ENCODE measurements at places on chromosomes 12 and 14.

DNA sequence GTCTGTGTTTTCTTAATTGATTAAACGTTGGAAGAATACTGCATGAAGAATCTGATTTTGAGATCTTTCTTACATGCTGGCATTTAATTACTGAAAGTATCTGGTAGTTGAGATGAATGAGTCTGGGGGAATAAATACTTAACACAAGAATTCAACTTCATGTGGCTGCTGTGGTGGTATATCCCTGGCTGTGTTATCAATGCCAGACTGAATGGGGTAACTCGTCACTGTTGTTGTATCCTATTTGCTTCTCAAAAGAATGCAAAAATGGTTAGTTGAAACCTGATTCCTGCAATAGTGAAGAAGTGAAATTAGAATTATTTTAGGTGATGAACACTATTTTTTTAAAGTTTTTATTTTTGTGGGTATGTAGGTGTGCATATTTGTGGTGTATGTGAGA lies 72.5 kb downstream of the HMGA2 start:
- no peaks in the 10 kb centered on the region for H3K36me3 ChIP-seq
- H3K27me3 ChIP-seq = no peaks in the 10 kb centered on the region
- H3K27ac ChIP-seq = no peak overlapping the region
- no peak for DNase-seq

GRCh38 chr12:112837629-112838197 lies 46.2 kb downstream of the RPH3A start:
- H3K27me3 ChIP-seq = peaks cover 15% of the 10 kb centered on the region
- DNase-seq = no peak
- H3K27ac ChIP-seq = no peak overlapping the region

DNA sequence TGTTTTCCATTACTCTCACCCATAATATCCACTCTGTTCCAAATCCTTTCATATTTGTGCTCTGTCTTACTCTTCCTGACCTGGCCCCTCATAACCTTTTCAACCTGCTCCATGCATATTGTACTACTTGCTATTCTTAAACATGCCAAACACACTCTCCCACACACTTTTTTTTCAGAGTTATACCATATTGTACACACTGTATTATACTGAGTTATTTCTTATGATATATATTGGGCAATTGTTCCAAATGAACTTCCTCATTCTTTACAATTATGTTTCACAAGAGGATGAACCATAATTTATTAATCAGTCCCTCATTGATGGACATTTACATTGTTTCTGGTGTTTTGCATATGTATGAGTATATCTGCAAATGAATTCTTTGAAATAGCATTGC lies 18.5 kb downstream of the ATL1 start:
- DNase-seq = no peak
- no peaks in the 10 kb centered on the region for H3K27me3 ChIP-seq
- no peak overlapping the region for H3K27ac ChIP-seq
- no peak overlapping the region for H3K4me3 ChIP-seq
- no peaks in the 10 kb centered on the region for H3K4me1 ChIP-seq

DNA sequence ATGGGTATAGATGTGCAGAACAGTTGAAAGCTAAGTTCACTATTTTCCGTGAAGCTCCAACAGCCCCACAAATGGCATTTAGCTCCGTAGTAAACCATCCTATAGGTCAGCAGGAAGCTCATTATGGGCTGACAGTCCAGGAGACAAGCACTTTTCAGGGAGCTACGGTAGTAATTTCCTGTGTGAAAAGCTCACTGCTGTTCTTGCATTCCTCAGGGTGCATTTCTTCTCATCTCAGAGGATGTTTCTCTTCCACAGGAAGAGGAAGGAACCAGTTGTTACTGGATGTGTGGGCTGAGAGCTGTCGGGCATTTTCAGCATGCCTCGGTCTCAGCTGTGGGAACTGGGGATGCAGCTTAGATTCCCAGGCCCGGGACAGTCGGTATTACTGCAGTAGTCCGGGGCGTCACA lies 72.8 kb downstream of the GALNT4 start:
- H3K36me3 ChIP-seq = peaks cover 10% of the 10 kb centered on the region
- no peak overlapping the region for H3K4me3 ChIP-seq
- no peaks in the 10 kb centered on the region for H3K27me3 ChIP-seq
- H3K27ac ChIP-seq = no peak overlapping the region
- no peaks in the 10 kb centered on the region for H3K4me1 ChIP-seq

- no peak overlapping the region for H3K4me3 ChIP-seq
- H3K4me1 ChIP-seq = no peaks in the 10 kb centered on the region
- DNase-seq = no peak
Observed at GRCh38 chr14:32142341-32142740, 59.5 kb upstream of the RNU6-7 start.

GRCh38 chr12:18383203-18383602 lies 121.9 kb downstream of the PIK3C2G start:
- H3K27me3 ChIP-seq = no peaks in the 10 kb centered on the region
- DNase-seq = no peak
- H3K27ac ChIP-seq = no peak overlapping the region
- no peak overlapping the region for H3K4me3 ChIP-seq
- H3K4me1 ChIP-seq = no peaks in the 10 kb centered on the region

DNA sequence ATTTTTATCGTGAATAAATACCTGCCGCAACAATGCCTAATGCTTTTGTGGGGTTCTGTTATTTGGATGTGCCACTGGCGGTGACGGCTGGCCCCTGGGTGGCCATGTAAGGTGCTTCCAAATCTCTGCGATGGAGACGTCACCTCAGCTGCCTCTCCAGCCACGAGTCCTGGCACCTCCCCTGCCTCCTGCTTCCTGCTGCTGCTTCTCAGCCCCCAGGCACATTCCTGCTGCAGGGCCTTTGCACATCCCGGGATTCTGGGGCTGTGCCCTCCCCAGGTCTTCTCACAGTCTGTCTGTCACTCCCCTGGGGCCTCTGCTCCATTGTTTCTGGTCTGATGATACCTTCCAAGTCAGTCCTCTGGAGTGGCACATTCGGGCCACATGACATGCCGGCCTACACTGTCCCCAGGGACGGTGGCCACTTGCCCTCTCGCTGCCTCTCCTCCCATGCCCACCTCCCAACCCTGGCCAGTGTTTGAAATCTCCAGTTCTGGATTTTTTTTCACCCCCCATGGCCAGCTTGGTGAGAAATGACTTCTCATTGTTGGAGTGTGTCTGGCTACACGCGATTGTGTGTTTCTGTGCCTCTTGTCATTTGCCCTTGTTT lies 151.8 kb downstream of the KIF26A start:
- H3K36me3 ChIP-seq = no peaks in the 10 kb centered on the region
- H3K27me3 ChIP-seq = no peaks in the 10 kb centered on the region
- no peak overlapping the region for H3K4me3 ChIP-seq
- H3K27ac ChIP-seq = no peak overlapping the region

DNA sequence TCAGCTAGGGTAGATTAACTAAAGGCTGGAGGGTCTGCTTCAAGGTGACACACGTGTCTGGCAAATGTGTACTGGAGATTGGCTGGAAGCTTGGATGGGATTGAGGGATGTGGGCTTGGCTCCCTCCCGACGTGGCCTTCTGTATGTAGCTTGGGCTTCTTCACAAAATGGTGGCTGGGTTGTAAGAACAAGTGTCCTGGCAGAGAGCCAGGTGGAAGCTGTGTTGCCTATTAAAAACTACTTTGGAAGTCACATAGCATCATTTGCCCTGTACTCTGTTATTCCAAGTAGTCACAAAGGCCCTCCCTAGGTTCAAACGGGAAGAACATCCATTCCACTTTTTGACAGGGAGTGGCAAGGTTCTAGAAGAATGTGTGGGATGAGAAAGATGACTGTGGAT lies 174.1 kb upstream of the PRICKLE1 start:
- no peaks in the 10 kb centered on the region for H3K36me3 ChIP-seq
- H3K4me3 ChIP-seq = no peak overlapping the region
- H3K27me3 ChIP-seq = no peaks in the 10 kb centered on the region
- no peak overlapping the region for H3K27ac ChIP-seq

DNA sequence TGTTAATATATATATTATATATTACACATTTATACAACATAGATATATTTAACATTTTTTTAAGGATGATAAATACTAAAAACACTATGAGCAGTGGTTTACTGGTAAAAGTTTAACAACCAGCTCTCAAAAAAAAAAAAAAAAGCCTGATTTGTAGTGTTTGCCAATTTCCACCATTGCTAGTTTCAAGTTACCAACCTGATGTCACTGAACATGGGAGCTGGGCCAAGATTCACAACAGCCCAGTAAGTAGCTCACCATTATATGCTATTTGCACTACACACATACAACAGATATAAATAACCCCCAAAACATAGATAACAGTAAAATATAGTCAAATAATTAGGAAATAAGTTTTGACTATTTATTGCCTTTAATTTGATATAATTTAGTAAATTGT lies 28.9 kb upstream of the TMX1 start:
- DNase-seq = no peak
- H3K4me1 ChIP-seq = no peaks in the 10 kb centered on the region
- H3K27me3 ChIP-seq = no peaks in the 10 kb centered on the region

- H3K4me3 ChIP-seq = no peak overlapping the region
- H3K4me1 ChIP-seq = peaks cover 8% of the 10 kb centered on the region
- DNase-seq = no peak
- H3K36me3 ChIP-seq = no peaks in the 10 kb centered on the region
- H3K27ac ChIP-seq = no peak overlapping the region
- H3K27me3 ChIP-seq = no peaks in the 10 kb centered on the region
Observed at GRCh38 chr12:124881123-124881522, 17.5 kb upstream of the SCARB1 start.

DNA sequence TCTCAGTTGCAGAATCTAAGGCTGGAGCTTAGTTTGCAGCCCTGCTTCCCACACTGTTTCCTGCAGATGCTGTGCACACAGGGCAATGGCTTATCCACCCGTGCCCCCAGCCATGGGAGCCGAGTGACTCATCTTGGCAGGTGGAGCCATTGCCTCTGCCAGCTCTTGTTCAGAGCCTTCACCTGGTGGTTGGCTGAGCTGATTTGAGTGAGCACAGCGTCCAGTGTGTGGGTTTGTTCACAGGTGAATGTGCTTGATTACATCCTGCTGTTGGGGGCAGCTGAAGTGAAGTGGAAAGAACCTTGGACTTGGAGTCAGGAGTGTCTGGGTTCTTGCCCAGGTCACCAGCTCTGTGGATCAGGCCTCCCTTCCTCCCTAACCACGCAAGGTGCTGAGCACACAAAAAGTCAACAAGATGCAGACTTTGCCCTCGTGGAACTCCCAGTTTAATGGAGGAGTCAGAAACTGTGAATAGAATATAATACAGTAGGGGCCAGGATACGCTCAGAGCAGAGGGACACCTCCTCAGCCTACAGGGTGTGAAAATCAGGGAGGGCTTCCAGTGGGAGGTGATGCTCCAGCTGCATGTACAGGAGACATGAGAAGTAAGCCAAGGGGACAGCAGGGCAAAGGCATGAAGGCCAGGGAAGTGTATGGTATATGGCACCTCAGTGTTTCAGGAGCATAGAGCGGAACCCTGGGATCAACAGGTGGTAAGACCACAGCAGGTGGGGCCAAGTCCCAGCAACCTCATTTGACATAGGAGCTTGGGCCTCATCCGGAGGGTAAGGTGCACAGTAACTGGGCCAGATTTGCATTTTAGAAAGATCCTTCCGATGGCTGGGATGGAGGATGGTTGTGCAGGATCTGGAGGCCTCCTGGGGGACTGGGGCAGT lies 22.8 kb downstream of the JDP2 start:
- H3K27me3 ChIP-seq = no peaks in the 10 kb centered on the region
- H3K36me3 ChIP-seq = no peaks in the 10 kb centered on the region
- DNase-seq = no peak
- no peaks in the 10 kb centered on the region for H3K4me1 ChIP-seq
- H3K27ac ChIP-seq = no peak overlapping the region

DNA sequence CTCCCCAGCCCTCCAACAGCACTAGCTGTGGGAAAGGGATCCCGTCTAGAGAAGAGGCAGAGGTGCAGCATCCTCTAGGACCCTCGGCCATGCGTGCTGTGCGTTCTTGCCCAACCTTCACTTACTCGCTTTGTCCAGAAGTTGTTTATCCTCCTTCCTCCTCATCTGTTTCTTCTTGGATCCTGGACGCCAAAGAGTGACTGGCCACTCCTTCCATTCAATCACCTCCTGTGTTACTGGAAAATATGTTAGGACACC lies 140.5 kb downstream of the ZFP36L1 start:
- no peak for DNase-seq
- no peaks in the 10 kb centered on the region for H3K36me3 ChIP-seq
- no peaks in the 10 kb centered on the region for H3K27me3 ChIP-seq
- peaks cover 8% of the 10 kb centered on the region for H3K4me1 ChIP-seq
- no peak overlapping the region for H3K27ac ChIP-seq

DNA sequence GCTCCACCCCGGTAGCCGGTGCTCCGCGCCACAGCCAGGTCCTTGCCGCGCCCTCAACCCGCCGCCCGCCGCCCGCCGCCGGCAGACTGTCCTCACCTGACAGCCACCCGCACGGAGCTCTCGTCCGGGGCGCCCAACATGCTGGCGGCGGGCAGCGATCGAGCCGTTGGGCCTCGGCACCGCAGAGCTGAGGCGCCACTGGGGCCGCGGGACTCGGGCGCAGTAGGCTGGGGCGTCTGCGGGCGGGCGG lies 164 bp downstream of the KIF21A start:
- H3K4me3 ChIP-seq = peak overlapping the region; percentile 78
- DNase-seq = no peak
- H3K27me3 ChIP-seq = no peaks in the 10 kb centered on the region
- peaks cover 13% of the 10 kb centered on the region for H3K4me1 ChIP-seq

GRCh38 chr14:76826122-76826521 lies at the start of gene LRRC74A:
Gene LRRC74A (plus strand): TSS chr14:76826408. CDS start chr14:76826698, 290 bp downstream.
- no peak within 1 kb of the TSS for H3K4me3 ChIP-seq
- no peak for DNase-seq
- no peaks in the 10 kb centered on the region for H3K4me1 ChIP-seq
- no peaks in the 10 kb centered on the region for H3K36me3 ChIP-seq
- H3K27ac ChIP-seq = no peak within 1 kb of the TSS
- no peaks in the 10 kb centered on the region for H3K27me3 ChIP-seq

- no peak overlapping the region for H3K27ac ChIP-seq
- no peak for DNase-seq
- H3K4me1 ChIP-seq = peaks cover 6% of the 10 kb centered on the region
- no peak overlapping the region for H3K4me3 ChIP-seq
Observed at GRCh38 chr12:66065150-66065549, 65.4 kb downstream of the LLPH start.

DNA sequence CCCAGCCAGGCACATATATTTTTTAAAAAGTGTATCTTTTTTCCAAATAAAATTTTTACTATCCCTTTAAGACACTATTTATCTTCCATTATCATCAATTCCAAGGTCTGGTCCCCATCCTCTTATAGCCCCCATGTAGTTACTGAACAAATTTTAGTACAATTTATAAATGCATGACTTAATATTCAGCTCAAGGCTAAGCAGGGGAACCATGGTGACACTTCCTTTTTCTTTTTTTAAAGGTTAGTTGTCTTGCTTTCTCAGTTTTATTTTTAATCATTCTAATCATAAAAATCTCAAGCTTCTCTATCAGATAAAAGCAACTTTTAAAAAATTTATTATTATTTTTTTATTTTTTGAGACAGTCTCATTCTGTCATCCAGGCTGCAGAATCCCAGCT lies 92.3 kb downstream of the TRAFD1 start:
- H3K27me3 ChIP-seq = no peaks in the 10 kb centered on the region
- H3K4me1 ChIP-seq = no peaks in the 10 kb centered on the region
- peaks cover 30% of the 10 kb centered on the region for H3K36me3 ChIP-seq
- H3K27ac ChIP-seq = no peak overlapping the region
- no peak for DNase-seq

GRCh38 chr12:4320497-4320852 lies 538 bp upstream of the TIGAR start:
- H3K4me3 ChIP-seq = peak overlapping the region; percentile 85
- H3K4me1 ChIP-seq = peaks cover 26% of the 10 kb centered on the region
- no peak for DNase-seq
- H3K27me3 ChIP-seq = no peaks in the 10 kb centered on the region

All from CD4-positive, alpha-beta T cell (primary cell).